ENCODE measurements at places on chromosomes 6 and 20.

DNA sequence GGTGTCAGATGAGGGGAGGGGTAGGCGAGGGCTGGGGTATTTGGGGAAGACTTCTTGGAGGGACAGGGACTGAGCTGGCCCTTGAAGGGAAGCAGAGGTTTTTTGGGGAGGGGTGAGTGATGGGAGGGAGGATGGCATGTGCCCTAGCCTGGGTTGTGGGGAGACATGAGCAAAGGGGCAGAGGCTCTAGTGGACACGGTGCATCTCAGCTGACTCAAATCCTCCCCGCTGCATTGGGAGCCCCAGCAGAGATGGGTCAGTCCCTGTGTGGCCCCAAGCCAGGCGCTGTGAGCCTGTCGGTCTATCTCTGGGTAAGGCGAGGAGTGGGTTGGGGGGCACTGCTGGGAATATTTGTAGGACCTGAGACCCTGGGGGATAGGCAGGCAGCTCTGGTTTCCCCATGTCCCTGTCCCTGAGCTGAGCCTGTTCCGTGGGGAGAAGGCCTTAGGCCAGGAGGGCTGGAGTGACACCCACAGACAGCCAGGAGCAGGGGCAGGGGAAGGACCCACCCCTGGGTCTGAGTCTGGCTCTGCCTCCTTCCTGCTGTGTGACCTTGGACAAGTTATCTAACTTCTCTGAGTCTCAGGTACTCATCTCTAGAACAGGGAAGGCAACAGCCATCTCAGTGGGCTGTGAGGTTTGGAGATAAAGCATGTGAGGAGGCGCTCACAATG, 36.0 kb downstream of the SPDEF start:
- no peak for DNase-seq

GRCh38 chr20:43981540-43981939, 66.9 kb downstream of the TOX2 start:
- no peak for DNase-seq

DNA sequence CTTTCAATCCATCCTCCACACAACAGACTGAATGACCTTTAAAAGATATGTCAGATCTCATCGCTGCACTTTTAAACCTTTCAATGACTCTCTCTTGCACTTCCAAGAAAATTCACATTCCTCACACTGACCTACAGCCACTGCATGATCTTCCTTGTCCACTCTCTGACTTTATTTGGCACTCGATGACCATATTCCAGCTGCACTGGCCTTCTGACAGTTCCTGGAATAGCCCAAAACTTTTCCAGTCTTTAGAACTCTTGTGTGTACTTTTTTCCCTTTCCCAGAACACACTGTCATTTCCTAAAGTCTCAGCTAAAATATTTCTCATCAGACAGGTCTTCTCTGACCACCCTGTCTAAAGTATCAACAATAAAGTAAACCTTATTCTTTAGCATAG, 174.6 kb downstream of the ADGRG6 start:
- no peak for DNase-seq

- DNase-seq = no peak
These were observed 98.7 kb upstream of the PMEPA1 start for GRCh38 chr20:57808264-57809070.

DNA sequence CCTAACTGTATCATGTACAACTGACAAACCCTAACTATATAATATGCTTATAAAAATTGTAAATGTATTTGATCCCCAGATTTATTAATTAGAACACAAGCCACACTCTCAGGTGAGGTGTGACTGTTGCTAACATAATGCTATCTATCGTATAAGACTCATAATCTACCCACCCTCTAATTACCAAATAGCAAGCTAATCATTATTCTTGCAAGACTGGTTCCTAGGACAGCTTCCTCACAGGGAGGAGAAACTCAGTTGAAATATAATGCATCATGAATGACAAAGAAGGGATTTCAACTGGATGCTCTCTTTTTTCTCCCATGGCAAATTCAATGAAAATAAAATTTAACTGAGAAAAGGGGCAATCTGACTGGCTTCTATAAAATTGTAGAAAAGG, 35.4 kb downstream of the ELOVL4 start:
- no peak for DNase-seq

GRCh38 chr20:21628800-21629199, 76.7 kb upstream of the PAX1 start:
- no peak for DNase-seq

- DNase-seq = no peak
These were observed 6.1 kb upstream of the TMEM200A start for GRCh38 chr6:130359736-130360135.

GRCh38 chr6:146149770-146150169, 120.9 kb downstream of the GRM1 start:
- DNase-seq = no peak

GRCh38 chr20:401682-402495, 6.2 kb upstream of the RBCK1 start:
- no peak for DNase-seq

DNA sequence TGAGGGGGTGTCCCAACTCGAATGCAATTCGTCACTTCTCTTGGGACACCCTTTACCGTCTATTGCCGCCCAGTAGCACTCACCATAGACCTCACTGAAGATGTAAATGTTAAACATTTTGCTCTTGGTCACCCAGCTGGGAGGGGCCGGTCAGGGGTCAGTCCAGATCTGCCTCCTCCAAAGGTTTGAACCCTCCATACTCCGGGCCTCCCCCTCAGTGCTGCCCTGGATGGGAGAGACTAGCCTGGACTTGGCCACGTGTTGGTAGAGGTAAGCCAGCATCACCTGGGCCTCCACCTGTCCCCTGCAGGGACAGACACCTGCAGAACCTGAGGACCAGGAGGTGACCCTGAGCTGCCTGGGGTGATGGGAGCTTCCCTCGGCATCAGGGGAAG, 5.0 kb upstream of the MYT1 start:
- no peak for DNase-seq

DNA sequence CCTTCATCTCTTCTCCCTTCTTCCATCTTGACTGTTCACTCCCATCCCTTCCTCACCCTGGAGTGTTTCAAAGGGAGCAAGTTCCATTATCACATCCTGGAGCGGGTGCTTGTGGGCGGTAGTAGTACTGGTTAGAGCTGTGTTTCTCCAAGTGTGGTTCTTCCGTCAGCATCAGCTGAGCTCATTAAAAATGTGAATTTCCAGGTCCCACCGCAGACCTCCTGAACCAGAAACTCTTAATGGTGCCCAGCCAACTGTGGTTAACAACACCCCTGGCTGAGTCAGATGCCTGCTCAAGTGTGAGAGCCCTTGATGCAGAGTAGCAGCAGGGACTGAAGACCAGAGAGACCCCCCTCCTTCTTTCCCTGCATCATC, 24.4 kb downstream of the ANGPT4 start:
- DNase-seq = no peak

- DNase-seq = no peak
These were observed 197.4 kb downstream of the JARID2 start for GRCh38 chr6:15443119-15443830.

DNA sequence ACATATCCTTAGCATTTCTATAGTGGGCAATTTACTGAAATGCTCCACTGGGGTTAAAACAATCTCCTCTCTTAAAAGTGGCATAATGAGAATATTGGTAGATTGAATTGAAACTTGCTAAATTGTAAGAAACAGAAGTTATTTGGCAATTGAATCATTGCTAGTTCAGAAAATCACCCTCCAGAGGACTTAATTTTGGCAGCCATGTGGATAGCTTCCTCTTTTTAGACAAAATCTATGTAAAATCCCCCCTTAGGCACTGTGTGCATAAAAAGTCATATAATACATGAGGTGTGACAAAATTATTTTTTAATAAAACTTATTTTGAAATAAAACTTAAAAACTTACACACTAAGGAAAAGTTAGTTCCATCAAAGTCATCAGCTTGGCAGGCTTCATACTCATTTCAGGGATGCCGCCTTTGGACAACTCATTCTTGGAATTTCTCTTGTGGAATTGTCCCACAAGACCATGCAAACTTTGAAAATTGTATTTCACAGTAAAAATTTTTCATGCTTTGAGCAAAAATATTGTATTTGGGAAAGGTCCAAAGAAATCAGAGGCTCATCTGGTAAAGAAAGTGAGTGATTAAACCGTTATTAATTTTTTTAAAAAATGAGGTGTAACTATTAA, 473.0 kb downstream of the BCKDHB start:
- DNase-seq = no peak

DNA sequence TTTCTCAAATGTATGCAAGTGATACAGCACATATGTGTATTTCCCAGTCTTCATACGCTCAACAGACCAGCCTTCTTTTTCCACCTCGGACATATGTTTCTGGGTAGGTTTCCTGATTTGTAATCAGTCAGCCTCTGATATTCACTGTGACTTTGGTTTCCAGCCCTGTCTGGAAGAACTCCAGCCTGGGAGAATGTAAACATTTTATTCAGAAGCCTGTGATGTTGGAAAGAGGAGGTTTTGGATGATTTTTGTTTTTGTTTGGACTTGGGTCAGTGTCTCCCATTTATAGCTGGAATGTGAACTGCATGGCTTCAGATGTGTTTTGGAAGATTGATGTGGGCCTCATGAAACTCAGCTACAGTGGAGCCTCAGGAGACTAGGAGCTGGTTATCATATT, 172.2 kb upstream of the CENPW start:
- no peak for DNase-seq

DNA sequence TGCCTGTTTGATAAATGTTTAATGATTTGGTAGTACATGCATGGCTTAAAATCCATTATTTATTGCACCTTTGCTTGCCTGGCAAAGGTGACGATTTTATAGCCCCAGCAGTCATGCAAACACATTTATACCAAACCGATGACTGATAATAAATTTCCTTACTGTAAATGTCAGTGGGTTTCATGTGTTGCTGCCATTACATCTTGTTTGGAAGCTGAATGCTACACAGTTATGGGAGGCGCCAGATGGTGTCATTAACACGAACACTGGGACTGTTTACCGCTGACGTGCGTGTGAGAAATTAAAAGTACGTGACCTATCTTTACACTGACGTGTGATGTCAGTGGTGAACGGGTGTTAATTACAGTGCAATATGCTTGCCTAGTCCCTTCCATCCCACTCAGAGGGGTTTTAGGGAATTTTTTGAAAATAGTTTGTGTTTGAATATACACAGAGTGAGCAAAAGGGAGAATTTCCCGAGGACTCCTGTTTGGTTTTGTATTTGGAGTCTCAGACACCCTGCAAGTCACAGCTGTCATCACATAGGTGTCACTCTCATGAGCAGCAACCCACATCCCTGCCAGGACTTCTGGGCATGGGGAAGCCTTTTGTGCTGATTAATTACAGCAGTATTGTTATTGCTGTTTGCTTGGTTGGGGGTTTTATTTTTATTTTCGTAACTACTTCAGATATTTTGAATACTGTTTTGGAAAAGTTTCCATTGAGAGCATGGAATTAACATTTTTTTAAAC, 151.8 kb upstream of the INSM1 start:
- no peak for DNase-seq

DNA sequence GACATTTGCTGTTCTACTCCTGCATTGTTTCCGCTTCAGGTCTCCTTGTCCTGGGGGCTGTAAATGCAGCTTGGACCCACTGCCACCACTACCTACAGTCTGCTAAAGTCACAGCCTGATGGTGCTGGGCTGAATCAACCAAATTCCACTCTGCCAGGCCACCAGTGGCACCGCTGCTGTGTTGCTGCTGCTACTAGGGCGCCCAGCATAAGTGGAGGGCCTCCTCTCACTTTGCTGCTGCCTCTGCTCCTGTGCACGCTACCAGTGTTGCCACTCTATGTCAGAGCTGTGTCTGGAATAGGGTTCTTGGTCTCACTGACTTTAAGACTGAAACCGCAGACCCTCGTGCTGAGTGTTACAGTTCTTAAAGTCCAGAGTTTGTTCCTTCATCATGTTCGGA, 1.4 kb upstream of the SSR1 start:
- DNase-seq = no peak

DNA sequence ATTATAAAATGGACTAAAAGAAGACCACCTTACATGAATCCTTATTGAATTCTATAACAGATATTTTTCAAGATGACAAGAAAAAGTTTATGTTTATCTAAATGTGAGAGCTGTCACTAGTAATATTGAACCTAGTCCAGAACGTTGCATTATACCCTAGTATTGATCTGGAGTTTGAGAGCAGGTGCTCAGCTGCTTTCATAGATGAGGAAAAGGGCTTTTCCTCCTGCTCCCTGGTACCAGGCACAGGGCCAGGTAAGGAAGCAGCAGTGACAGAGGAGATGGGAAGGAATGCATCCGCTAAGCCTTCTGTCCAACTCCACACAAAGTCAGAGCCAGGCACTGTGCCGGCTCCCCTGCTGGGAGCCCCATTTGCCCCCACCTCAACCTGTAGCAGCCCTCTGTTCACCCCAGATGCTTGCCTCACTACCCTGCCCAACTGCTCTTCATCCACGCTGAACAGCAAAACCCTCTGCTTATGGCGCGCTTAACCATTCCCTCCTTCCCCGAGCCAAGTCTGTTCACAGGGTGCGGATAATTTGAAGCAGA, 393.1 kb downstream of the FRK start:
- DNase-seq = no peak

GRCh38 chr6:142009647-142010046, 123.1 kb upstream of the GJE1 start:
- no peak for DNase-seq

- no peak for DNase-seq
These were observed 99.6 kb downstream of the PREX1 start for GRCh38 chr20:48728042-48728825.

DNA sequence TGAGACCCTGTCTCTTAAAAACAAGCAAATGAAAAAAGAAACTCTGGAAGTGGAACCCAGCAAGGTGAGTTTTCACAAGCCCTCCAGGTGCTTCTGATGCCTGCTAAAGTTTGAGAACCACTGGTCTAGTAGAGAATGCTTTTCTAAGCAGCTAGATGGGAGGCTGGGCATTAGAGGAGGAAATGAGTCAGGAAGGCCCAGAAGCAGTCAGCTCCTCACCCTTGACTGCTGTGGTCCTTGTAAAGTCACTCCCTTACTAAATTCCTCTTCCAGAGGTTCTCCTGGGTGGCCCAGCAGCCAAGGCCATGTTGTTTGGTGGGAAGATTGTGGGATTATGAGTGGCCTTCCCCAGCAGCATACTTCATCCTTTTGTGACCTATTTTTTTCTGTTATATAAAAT, 52.0 kb upstream of the FYN start:
- no peak for DNase-seq

Data from stimulated activated CD4-positive, alpha-beta T cell treated with anti-CD3 and anti-CD28 coated beads, Interleukin-1b, Interleukin-23, amount 100 ng/mL, for 1 hour (primary cell).